ENCODE measurements at places on chromosomes 1 and 21.

GRCh38 chr1:176157995-176158394, 49.1 kb downstream of the COP1 start:
- no peak for DNase-seq

DNA sequence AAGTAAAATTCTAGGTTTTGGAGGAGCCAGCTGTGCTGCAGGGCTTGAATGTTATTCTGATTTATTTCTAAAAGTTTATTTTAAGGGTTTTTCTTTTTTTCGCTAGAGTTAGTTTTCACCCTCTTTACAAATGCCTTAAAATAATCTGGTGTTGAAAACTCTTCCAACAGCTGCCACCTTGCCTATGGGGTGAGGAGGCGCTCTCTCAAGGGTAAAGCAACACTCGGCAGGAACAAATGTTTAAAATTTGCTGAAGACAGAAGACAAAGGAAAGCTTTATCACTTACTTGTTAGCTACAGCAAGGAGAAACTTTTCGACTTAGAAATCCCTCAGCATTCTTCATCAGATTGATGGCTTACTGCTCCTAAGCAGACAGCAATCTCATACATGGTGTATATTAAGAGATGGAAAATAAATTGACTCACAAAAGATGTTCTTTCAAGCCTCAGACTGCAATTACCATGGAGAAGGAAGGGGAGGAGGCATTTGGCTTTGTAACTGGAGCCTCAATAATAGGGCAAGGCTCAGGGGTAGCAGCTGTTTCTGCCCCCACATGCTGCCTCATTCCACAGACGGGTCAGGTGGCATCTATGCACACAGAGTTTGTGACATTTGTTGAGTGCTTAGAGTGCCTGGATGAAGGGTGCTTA, 79.8 kb upstream of the RALGPS2 start:
- no peak for DNase-seq

DNA sequence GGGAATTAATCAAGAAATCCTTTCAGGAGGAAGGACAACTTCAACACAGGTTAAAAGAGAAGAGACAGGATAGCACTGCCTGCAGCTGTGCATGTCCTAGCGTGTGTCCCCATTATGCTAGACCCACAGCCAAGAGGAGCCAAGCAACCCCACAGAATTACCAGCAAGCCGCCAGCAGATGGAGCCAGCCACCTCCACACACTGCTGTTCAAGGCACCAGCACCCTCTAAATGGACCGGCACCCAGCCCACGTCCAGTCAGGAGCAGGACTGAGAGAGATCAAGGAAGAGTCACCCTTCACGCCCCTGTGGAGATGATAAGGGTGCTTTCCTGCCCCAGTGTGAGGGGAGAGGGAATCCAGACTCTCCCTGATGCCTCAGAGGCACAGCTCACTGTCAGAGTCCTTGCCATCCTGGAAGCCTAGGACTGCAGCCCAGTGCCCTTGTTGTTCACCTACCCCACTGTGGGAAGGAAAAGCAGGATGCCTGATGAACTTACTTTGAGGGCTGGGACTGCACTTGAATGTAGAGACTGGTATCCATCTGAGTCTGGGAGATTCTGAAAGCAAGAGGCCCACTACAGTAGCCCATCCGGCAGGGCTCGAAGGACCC, 37.1 kb upstream of the CTTNBP2NL start:
- peak; percentile 27 for DNase-seq

DNA sequence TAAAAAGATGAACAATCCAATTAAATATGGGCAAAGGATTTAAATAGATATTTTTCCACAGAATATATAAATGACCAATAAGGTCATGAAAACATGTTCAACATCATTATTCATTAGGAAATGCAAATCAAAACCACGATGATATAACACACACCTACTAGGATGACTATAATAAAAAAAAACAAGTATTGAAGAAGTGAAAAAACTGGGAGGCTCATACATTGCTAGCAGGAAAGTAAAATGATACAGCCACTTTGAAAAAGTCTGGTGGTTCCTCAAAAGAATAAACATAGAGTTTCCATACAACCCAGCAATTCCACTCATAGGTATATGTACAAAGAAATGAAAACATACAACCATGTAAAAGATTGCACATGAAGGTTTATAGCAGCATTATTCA, 75.7 kb upstream of the RAB4A start:
- DNase-seq = no peak

GRCh38 chr1:21874778-21875547, 62.1 kb downstream of the HSPG2 start:
- no peak for DNase-seq

GRCh38 chr1:178371933-178372388, 124.8 kb downstream of the CLEC20A start:
- DNase-seq = no peak

DNA sequence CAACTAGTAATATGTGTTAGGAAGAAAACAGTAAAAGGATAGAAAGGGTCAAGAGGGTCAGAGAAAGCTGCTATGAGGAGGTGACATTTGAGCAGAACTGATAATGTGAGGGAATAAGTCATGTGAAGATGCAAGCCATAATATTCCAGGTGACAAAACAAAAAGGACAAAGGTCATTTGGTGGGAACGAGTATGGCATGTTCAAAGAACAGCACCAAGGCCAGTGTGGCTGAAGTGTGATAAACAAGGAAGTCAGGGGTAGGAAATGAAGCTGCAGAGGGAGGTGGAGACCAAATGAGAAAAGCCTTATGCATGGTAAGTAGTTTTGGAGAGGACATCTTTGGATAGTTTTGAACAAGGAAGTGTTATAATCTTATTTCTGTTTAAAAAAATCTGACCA, 46.7 kb downstream of the LPGAT1 start:
- no peak for DNase-seq
